HS-27A (cell line): ENCODE measurements at places on chromosomes 3 and 15.

DNA sequence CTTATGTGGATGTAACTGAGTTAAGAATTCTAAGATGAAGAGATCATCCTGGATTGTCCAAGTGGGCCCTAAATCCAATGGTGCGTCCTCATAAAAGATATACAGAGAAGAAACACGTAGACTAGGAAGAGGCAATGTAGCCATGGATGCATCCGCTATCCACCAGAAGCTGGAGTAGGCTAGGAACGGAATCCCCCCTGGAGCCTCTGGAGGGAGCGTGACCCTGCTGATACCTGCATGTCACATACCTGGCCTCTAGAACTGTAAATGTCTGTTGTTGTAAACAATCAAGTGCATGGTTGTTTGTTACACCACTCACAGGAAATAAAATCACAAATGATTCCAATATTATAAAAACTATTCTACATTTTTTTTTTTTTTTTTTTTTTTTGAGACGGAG is 254.5 kb upstream of the RORA start:
- DNase-seq = no peak

- peak; percentile 38 for DNase-seq
Measured at GRCh38 chr3:161851941-161852566, 355.4 kb downstream of the OTOL1 start.

DNA sequence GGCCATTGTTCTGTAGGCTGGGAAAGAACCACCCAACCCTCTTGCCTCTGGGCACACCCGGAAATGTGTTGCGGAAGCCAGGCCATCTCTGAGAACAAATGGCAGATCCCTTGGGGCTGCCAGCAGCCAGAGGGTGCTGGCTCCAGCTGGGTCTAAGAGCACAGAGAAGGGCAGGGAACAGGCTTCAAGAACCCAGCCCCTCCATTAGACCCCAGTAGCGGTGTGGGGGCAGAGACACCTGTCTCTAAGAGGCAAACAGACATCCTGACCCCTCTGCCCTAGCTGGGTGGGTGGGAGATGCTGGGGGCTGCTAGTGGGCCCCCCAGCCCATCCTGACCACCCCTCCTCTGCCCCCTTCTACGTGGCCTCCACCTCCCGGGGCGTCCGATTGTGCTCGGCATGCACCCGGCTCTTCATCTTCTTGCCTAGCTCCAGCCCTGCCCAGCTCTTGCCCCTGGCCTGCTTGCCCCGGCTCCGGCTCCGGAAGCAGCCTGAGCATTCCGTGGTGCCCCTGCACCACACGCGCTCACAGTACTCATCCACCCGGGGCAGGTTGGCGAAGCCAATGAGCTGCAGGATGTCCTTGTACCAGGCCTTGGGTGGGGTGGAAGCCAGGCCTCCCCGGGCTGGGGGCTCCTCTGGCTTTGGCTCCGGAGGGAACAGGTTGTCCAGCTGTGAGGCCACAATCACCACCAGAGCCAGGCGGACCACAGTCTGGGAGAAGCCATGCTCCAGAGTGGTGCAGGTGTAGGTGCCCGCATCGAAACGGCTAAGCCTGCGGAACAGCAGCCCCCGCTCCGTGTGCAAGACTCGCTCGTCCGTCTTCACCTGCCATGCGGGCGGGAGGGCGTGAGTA is 9.4 kb downstream of the SEMA3G start:
- DNase-seq = no peak

DNA sequence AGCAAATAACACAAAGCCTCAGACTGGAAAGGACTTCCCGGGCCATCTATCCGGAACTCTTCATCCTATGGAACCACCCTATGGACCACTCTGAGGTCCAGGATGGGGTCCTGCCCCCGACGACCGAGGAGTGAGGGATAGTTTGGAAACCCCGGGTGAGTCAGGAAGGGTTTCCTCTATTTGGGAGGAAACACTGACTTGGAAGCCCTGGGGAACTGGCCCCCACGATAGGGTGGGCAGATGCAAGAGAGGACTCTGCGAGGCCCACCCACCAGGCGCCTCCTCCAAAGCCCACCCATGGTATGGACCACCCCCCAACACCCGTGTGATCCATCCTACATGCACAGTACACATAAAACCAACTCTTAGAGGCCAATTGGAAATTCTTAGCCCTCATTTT is 69.4 kb downstream of the CPN2 start:
- no peak for DNase-seq

DNA sequence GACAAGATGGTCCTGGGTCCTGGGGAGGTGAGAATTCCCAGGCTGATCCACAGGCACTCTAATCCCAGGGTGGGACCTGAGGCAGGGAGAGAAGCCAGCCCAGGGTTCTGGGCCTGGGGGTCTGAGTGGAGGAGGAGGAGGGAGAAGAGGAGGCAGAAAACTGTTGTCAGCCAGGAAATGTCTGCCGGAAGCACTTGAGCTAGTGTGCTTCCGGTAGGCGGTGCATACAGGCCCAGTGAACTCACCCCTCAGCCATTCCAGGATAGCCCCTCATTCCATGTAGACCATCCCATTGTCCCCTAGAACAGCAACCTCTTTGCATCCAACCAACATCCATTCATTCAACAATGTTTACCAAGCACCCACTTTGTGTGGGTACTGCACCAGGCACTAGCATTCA is 47.9 kb upstream of the LCTL start:
- DNase-seq = no peak

- no peak for DNase-seq
Measured at GRCh38 chr15:47486040-47486439, 231.3 kb upstream of the SEMA6D start.

DNA sequence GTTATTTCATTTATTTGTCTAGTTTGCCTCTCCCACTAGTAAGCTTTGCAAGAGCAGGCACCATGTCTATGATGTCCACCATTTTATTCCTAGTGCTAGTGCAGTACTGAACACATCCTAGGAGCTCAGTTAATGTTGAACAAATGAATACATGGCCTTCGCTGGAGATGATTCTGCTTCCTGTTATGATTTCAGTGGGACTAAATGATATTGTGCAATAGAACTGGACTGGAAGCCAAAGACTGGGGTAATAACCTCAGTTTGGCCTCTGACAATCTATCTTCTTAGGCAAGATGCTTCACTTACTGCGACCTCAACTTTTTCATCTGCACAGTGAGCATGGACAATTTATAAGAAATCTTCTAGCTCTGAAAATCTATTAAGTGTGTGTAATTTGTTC is 191.3 kb downstream of the ADAMTSL3 start:
- DNase-seq = no peak

DNA sequence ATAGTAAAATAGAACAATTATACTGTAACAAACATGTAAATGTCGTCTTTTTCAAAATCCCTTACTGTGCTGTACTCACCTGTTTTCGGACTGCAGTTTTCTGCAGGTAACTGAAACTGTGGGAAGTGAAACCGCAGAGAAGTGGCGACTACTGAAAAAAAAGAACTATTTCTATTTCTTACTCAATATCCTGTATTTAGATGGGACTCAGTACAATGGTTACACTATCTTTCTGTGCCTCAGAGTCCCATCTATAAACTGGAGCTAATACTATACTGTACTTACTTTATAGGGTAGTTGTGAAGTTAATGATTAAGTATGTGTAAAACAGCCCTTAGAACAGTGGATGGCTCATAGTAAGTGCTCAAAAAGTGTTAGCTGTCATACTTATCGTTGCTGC is 14.3 kb upstream of the P2RY12 start:
- DNase-seq = no peak

DNA sequence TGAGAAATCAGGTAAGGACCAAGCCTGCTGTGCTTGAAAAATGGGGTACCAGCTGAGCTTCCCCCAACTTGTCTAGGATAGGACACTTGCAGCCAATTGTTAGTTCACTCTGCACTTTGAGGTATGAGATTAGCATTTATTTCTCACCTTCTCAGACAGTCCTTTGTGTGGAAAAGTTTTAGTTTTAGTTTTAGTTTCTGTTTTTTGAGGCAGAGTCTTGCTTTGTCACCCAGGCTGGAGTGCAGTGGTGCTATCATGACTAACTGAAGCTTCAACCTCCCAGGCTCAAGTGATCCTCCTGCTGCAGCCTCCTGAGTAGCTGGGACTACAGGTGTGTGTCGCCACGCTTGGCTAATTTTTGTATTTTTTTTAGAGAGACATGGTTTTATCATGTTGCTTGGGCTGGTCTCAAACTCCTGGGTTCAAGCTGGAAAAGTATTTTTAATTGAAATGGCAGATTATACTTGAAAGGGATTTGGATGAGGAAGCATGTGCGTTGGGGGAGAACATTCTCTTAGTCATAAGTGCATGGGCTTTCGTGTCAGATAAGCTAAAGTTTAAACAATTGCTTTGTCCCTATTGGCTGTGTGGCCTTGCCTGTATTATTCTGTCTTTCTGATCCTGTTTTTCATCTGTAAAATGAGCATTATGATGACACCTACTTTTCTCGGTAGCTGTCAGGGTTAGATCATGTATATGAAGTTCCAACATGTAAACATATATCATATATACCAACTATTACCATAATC is 25.2 kb upstream of the CCK start:
- DNase-seq = no peak

DNA sequence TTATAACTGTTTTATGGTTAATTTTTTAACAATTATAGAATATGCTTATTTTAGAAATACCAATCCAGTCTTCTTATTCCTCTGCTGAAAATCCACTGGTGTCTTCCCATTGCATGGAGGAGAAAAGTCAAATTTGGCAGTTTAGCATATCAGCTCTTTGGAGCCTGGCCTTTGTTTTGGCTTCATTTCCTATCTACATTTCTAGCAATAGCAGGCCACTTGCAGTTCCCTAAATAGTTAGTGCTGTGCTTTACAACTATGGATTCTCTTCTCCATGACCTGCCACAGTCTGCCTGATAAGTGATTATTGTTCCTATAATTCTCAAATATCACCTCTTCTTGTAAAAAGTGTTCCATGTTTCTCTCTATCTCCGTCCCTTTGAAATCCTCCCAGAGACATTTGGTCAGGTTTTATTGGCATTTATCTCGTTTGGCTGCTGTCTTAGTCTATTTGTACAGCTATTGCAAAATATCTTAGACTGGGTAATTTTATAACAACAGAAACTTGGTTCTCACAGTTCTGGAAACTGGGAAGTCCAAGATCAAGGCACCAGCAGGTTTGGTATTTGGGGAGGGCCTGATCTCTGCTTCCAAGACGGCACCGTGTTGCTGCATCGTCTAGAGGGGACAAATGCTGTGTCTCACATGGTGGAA is 8.2 kb upstream of the SEC22A start:
- no peak for DNase-seq

- no peak for DNase-seq
Measured at GRCh38 chr15:51558411-51558810, 64.2 kb downstream of the DMXL2 start.
